ENCODE measurements at places on chromosomes 7 and 10. TPM values are rescaled to one million over a fixed set of nuclear protein-coding genes. Genes with fewer than 3 reads are reported as not detected.

The GPC2 gene
- total RNA-seq = 17.5 TPM

DNA sequence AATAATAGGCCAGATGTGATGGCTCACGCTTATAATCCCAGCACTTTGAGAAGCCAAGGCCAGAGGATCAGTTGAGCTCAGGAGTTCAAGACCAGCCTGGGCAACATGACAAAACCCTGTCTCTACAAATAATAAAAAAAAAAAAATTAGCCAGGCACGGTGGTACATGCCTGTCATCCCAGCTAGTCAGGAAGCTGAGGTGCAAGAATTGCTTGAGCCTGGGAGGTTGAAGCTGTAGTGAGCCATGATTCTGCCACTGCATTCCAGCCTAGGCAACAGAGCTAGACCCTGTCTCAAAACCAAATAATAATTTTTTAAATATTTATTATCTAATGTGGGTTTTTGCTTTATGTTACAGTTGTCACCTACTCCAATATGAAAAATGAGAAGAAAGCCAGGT, 178.9 kb downstream of the ADK start:
- H3K36me3 ChIP-seq = no peaks in the 10 kb centered on the region
- no peak overlapping the region for H3K4me3 ChIP-seq
- no peaks in the 10 kb centered on the region for H3K4me1 ChIP-seq
- H3K27me3 ChIP-seq = no peaks in the 10 kb centered on the region

GRCh38 chr7:115478426-115478825, 552.1 kb downstream of the TFEC start:
- no peak for DNase-seq
- H3K27me3 ChIP-seq = peaks cover 19% of the 10 kb centered on the region
- H3K36me3 ChIP-seq = no peaks in the 10 kb centered on the region
- H3K4me1 ChIP-seq = peaks cover 6% of the 10 kb centered on the region
- no peak overlapping the region for H3K4me3 ChIP-seq

The SFTPA2 gene
- total RNA-seq = not detected

The SYCE1 gene
- total RNA-seq = not detected

DNA sequence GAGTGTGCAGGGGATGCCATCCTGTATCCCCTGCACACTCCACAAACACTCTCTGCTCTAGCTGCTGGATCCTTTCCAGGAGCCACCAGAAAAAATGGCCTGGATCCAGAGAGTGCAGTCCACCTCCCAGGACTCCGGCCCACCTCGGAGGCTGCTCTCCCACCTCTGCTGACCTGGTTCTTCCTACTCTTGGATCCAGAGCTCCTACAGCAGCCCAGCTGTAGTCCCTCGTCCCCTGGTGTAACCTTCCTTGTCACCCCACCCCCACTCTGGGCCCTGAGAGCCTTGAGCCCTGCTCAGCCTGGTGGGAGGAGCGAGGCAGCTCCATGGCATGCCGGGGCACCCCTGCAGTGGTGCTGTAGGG, 54.4 kb downstream of the GOLGA7B start:
- H3K36me3 ChIP-seq = no peaks in the 10 kb centered on the region
- H3K27me3 ChIP-seq = no peaks in the 10 kb centered on the region
- H3K4me3 ChIP-seq = no peak overlapping the region
- DNase-seq = no peak
- H3K27ac ChIP-seq = no peak overlapping the region

DNA sequence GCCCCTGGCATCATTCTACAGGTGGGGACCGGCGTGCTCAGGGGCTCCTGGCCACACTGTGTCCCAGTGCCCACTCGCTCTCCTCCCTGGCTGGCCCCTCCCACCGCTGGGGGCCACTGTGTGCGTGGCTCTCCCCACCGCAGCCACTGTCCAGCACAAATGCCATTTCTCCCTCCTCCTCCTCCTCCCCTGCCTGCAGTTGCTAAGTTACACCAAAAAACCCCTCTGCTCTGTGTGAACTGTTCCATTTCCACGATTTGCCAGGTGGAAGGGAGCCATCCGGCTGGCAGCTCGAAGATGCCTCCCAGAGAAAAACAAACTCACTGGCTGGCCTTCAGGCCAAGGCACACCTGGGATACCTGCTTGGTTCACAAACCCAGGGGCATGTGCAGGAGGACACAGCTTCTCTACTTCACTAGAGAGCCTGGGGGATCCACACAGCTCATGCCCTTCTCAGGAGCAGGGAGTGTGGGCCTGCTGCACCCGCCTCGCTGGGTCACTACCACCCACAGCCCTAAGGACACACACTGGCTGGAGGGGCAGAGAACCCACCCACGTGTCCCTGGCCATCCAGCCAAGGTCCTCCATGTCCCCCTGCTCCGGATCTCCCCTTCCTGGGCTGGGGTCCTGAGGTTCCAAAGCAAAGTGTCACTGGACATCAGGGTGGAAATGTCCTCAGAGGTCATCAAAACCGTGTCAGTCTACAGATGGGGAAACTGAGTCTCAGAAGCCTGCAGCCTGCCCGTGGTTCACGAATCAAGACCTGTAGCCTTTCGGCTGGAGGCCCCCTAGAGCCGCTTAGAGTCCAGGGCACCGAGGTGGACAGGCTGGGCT, 1.7 kb downstream of the RASGEF1A start:
- H3K4me1 ChIP-seq = no peaks in the 10 kb centered on the region
- no peaks in the 10 kb centered on the region for H3K36me3 ChIP-seq
- H3K27ac ChIP-seq = no peak overlapping the region

GRCh38 chr7:26556061-26556881, 264.6 kb downstream of the SNX10 start:
- H3K27me3 ChIP-seq = peaks cover 3% of the 10 kb centered on the region
- no peaks in the 10 kb centered on the region for H3K36me3 ChIP-seq
- no peaks in the 10 kb centered on the region for H3K4me1 ChIP-seq
- no peak for DNase-seq

- H3K27ac ChIP-seq = no peak overlapping the region
- H3K36me3 ChIP-seq = peaks cover 13% of the 10 kb centered on the region
- no peaks in the 10 kb centered on the region for H3K27me3 ChIP-seq
Observed at GRCh38 chr7:65955718-65956117, 26.3 kb downstream of the GUSB start.

DNA sequence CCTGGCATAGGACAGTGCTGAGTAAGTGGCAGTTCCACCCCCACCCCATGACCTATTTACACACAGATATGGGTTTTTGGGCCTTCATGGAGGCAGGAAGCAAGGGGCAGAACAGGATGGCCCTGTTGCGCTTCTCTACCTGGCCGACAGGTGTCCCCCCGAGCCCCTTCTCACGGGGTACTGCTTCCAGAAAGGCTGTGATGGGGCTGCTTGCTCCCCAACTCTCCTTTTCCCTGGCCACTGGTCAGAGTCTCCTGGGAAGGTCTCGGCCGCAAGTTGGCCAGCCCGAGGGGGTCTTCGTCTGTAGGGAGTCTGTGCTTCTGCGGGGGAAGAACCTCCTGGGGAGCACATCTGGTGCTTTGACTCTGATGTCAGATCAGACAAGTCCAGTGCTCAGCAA, 139.8 kb upstream of the TNS3 start:
- peaks cover 9% of the 10 kb centered on the region for H3K4me1 ChIP-seq
- H3K36me3 ChIP-seq = no peaks in the 10 kb centered on the region
- no peak overlapping the region for H3K4me3 ChIP-seq
- H3K27ac ChIP-seq = no peak overlapping the region
- DNase-seq = no peak

The LRMDA gene
- 5.1 TPM for total RNA-seq

DNA sequence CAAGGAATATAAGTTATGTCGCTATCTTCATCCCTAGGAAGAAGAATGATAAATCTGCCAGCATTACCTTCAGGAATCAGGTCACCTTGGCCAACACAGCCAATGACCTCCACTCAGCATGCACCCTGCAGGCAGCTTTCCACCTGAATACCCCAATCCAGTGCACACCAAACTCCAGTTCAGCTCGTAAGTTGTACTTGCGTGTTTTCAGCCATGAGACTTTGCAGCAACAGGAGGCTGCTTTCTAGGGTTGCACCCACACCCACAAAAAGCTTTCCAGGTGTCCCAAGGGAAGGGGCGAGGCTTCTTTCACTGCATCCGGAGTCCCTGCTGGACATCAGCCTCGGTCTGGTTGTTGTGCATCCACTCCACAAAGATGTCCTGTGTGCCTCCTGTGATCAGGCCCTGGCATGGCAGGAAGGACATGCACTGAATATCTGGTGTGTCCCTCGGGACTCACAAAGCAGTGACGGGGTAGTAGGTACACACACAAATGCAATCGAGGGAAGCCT, 282.9 kb downstream of the GRID1 start:
- H3K27me3 ChIP-seq = no peaks in the 10 kb centered on the region
- DNase-seq = no peak
- no peak overlapping the region for H3K4me3 ChIP-seq
- H3K27ac ChIP-seq = no peak overlapping the region
- H3K36me3 ChIP-seq = no peaks in the 10 kb centered on the region

The SFTPA1 gene
- total RNA-seq = not detected

The HOXA7 gene
- total RNA-seq = 15.6 TPM

The UNC5B gene
- total RNA-seq = 2.5 TPM

DNA sequence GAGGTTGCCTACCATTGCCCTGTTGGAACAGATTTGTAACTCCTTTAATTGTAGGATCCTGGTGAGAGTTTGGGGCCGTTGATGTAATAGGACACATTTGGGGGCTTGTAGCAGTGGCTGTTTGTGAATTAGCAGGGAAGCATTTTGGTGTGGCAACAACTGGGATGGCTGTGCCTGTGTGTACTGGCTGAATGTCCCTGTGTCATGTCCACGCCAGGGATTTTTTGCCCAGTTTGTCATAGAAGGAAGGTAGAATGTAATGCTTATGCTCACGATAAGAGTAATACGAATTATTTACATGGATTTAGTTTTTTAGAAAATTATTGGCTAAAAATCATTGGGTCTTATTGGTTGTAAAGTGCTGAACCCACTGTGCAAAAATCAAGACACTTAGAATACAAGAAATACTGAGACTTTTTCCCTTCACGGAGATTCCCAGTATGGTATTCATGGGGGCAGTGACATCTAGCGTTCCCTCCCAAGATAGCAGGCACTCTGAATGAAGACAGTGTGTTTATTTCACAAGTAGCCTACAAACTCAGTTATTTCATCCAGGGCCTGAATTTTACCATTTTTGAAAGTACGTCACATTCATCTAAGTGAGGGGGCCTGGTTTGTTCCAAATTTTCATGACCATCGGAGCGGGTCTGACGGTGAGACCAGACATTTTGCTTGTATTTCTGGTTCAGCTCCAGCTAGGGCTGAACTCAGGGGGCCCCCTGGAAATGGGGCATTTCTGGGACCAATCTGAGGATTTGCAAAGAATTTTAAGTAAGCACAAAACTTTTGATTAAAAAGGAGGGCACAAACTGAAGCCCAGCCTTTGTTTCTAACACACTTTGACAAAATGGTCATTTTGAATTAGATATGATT, 74.7 kb downstream of the CACNB2 start:
- peak; percentile 55 for DNase-seq
- no peak overlapping the region for H3K4me3 ChIP-seq
- H3K27me3 ChIP-seq = no peaks in the 10 kb centered on the region
- H3K36me3 ChIP-seq = no peaks in the 10 kb centered on the region
